ENCODE measurements at places on chromosomes 3 and 15.

GRCh38 chr3:23607184-23607847, 198.4 kb upstream of the UBE2E1 start:
- DNase-seq: no peak

DNA sequence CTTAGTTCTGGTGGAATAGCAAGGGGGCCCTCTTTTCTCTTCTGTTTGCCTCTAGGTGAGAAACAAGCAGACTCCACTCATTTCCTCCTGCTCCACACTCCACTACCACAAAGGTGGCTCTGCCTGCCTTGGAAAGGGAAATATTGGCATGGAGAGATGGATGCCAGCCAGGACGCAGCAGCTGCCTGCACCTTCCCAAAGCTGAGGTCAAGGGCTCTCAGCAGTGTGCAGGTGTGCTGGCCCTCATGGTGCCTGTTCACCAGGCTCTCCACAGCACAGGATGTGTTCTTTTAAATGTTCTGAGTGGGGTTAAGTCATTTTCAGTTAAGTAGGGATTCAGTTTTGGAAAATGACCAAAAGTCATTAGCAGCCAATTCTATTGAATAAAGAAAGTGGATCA, 211.2 kb upstream of the STRIT1 start:
- DNase-seq: no peak

DNA sequence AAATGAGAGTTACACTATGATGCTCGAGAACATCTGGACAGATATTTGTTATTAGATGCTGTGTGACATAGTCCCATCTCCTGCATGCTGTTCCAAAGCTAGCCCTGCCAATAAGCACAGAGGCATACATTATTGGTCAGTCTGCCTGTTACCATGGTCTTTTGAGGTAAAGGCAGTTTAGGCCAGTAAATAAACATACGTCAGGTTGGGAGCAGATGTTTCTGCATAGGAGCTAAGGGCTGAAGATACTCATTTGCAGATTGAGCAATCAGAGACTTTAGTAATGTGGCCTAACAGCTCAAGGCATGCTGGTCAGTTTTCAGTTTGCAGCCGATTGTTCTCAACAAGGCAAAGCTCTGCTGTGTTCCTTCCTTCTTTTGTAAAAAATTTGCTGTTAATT, 192.9 kb downstream of the ADAMTSL3 start:
- DNase-seq: no peak

DNA sequence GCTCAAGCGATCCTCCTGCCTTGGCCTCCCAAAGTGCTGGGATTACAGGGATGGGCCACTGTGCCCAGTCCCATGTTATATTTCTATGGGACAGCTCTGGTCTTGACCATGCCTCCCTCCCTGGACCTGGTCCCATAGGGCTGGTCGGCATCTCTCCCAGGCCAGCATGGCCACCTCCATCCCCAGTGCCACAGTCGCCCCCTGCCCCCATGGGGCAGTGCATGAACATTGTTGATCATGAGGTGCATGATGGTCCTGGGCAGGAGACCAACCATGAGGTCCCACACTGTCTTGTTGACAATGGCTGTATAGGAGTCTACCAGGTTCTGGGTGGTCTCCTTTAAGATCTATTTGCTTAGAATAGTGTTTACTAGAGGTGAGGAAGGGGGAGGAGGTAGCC, 6.5 kb downstream of the RPS17 start:
- no peak for DNase-seq

- DNase-seq: no peak
Observed at GRCh38 chr15:50057905-50058639, 61.0 kb downstream of the ATP8B4 start.

Data from fibroblast of skin of back (primary cell).